ENCODE measurements at places on chromosomes 1 and 21. TPM values are rescaled to one million over a fixed set of nuclear protein-coding genes. Genes with fewer than 3 reads are reported as not detected.

LAPTM5 gene
- 82.2 TPM for total RNA-seq

GLMN gene
- total RNA-seq, result 11.7 TPM

SLC1A7 gene
- total RNA-seq, result not detected

OR2T2 gene
- total RNA-seq, result not detected
